ENCODE measurements at places on chromosomes 2 and 18.
A peak's percentile ranks its signal among the peaks of the same experiment; 100 is the strongest.

DNA sequence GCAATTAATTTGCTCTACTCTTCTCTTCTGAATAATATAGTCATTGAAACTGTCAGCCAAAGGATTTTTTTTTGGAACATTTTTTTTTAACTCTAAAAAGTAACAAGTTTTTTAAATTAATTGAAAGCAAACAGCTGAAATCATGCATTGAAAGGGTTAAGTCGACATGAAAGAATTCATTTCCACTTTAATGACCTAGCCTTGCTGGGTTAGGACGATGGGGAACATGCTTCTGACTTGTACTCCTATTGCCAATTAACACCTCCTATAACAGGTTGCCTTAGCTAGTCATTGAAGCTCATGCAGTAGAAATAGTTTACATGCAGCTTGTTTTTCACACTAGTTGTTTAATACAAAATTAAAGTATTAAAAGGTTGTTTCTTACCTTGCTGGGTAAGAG is 47.8 kb downstream of the PSMD14 start:
- DNase-seq = no peak

- DNase-seq = no peak
Observed at GRCh38 chr2:200616656-200617055, 30.8 kb downstream of the AOX1 start.

GRCh38 chr2:118062048-118062447 is 26.2 kb upstream of the INSIG2 start:
- no peak for DNase-seq

DNA sequence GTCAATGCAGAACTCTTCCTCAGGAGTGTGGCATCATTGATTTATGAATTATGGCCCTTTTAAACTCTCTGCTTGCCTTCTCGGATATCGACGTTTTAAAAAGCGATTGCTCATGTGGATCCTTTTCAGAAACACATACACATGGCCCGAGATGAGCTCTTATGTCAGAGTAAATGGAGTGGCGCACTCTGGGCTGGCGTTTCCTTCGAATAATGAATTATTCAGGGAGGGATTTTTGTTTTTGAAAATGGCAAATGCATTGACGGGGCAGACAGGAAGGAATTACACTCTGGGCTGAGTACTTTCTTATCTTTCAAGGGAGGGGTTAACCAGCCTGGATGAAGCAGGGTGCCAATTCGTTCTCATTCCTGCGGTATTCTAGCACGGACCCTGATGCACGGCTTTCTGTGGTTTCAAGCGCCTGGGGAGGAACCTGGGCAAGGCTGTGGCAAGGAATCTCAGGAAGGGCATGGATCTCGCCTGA is 142.7 kb downstream of the PRKCE start:
- no peak for DNase-seq

GRCh38 chr2:170743530-170744239 is 26.5 kb upstream of the ERICH2 start:
- DNase-seq = no peak

- DNase-seq = no peak
Observed at GRCh38 chr2:102967451-102967850, 205.6 kb downstream of the TMEM182 start.

DNA sequence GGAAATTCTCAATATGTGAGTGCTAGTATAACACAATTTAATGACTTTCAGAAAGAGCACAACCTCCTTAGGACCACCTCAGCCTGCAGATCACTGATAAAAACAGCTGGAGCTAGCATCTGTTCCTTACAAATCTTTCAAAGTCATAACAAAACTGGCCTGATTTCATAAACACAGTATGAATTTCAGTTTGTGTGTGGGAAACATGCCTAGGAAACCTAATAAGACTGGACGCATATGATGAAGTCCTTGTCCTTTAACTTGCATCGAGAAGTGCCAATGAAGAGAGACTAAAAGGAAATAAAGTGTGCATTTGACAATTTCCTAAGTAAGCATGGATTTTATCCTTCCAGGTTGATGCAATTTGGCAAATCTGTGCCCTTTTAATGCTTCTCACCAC is 74.1 kb upstream of the KLHL14 start:
- DNase-seq = no peak

GRCh38 chr2:234245945-234246344 is 195.4 kb downstream of the SPP2 start:
- DNase-seq = no peak

DNA sequence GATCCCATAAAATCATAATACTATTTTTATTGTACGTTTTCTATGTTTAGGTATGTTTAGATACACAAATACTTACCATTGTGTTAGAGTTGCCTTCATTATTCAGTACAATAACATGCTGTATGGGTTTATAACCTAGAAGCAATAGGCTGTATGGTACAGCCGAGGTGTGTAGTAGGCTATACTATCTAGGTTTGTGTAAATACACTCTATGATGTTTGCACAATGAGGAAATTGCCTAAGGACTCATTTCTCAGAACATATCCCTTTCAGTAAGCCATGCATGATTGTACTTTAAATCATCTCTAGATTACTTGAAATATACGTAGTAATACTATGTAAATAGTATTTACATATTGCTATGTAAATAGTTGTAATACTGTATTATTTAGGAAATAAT is 156.7 kb downstream of the CDCA7 start:
- DNase-seq = no peak

GRCh38 chr2:149894226-149894625 is 306.7 kb upstream of the MMADHC start:
- no peak for DNase-seq

DNA sequence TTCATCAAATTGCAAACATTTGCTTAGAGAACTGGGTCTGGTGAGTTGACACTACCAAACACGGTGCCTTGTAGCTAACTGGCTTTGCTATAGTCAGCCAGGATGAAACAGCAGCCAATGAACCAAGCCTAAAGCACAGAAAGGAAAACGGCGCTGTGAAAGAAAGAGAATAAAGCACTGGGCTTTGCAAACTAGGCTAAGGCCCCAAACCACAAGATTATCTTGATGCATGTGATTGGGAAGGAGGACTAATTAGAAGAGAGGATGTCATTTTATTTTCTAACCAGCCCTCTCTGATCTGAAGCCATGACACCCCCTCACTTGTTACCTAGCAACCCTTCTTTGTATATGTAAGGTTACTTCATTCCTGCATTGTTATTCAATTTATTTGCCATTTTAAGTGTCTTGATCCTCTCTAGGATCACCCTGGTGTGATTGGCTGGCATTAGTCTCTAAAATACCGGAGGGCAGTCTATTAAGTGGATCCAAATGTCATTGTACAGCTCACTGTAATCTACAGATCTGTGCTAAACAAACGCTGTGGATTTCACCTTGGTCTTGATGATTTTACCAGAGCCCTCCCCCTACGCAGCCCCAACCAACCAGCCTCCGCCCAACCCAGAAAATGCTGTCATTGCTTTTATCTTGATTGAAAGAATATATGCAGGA is 395.4 kb upstream of the ACVR2A start:
- no peak for DNase-seq

- no peak for DNase-seq
Observed at GRCh38 chr2:235573331-235574221, 79.7 kb downstream of the AGAP1 start.

DNA sequence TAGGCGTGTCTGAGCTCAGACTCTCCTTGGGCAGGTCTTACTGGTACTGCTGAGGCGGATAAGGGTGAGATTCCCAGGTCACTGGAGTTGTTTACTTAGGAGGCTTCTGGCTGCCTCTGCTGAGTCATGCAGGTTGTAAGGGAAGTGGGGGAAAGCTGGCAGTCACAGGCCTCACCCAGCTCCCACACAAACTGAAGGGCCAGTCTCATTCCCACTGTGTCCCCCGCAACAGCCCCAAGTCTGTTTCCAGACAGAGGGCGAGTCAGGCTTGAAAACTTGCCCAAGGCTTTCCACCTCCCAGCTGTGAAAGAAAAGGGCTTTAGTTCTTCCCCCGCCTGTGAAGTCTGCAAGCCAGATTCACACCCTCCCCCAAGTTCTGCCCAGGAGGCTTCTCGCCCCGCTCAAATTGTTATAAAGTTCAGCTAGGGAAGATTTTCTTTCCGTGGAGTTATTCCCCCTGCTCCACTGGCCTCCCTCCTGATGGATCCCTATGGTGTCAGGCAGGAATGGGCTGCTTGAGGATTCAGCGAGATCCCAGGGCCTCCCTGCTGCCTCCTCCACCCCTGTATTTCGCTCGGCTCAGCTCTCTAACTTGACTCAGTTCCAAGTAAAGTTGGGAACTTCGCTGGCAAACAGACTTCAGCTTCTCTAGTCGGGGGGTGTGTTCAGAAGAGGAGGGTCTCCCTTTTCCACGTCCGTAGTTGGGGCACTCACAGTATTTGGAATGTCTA is 248.6 kb downstream of the NR4A2 start:
- no peak for DNase-seq

DNA sequence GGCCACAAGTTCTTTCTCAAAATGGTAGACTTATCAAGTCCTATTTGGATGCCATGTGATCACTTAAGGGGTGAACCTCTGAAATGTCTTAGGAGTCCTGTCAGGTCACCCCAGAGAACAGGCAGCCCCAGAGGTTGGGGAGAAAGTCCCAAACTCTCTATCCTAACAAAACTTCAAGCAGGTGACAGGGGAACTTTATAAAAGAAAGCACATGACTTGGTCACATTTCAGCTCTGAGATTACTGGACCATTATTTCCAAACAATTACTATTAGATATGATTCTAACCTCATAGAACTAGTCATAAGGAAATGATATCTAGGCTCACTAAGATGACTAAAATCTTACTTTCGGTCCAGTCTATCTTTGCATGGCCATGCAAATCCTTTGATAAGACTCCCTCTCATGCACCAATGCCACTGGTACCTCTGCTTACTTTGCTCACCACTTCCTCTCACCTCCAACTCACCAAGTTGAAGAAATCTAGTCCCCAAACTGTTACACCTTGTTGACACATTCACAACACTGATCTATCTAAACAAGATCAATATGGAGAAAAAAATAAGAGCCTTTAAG is 107.0 kb downstream of the GALNT14 start:
- DNase-seq = peak; percentile 18

DNA sequence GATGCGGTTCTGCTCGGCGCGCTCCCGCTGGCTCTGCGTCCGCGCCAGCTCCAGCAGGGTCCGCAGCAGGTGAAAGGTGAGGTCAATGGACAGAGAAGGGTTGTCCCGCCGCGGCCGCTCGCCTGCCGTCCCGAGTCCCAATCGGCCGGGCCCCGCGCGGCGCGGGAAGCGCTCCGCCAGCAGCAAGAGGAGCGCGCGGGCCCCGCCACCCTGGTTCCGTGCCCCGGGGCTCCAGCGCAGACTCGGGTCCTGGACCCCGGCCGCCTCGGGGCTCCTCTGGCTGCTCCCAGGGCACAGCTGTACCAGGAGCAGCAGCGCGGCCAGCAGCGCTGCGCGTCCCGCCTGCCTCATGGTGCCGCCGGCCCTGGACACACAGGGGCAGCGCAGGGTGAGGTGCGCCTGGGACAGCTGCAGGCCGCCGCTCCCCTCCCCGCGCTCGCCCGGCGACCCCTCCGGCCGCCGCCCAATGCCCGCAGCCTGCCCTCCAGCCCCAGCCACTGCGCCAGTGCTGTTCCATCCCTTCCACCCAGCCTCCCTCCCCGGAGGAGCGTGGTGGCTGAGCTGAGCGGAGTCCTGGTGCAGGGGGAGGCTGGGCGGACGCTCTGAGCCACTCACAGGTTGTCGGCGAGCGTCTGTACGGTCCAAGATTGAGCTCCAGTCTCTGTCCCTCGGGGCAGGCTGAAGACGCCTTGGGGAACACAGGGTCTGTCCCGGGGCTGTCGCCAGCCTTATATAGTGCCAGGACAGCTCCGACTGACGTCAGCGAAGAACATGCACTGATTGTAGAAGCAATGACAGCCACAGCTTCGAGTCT is 493 bp downstream of the UCN start:
- DNase-seq = no peak

- DNase-seq = no peak
Observed at GRCh38 chr18:25253136-25253535, 98.8 kb downstream of the ZNF521 start.

DNA sequence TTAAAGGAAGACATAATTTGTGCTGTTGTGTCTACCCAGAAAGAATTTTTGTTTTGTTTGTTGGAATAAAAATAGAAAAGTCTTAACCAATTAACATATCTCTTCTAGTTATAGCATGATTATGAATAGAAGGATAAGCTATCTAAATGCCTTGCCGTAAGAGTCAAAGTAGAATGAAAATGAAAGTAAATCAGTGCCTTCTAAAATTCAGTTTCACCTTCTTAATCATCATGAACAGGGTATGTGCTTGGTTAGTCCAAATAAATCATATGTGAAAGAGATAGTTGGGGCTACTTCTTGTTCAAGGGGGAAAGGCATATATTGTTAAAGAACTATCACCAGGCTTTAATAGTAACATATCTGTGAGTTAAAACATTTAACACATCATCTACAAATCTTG is 91.5 kb downstream of the GULP1 start:
- no peak for DNase-seq

DNA sequence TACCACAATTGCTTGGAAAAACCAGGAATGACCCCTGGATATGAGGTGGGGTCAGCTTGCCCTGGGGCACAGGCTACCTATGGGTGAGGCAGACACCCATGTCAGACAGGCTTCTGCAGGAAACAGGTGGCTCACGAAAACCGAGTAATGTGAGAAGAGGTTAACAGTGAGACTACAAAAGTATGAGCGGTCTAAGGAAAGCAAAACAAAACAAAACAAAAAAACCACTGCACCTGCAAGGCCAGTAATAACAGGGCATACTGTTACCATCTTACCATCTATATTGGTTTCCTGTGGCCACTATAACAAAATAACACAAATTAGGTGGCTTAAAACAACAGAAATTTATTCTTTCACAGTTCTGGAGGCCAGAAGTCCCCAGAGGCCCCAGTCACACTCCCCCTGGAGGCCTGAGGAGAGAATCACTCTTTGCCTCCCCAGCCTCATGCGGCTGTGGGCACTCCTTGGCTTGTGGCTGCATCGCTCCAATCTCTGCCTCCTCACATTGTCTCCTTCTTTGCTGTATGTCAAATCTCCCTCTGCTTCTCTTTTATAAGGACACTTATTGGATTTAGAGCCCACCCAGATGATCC is 86.6 kb upstream of the EPC2 start:
- DNase-seq = no peak

DNA sequence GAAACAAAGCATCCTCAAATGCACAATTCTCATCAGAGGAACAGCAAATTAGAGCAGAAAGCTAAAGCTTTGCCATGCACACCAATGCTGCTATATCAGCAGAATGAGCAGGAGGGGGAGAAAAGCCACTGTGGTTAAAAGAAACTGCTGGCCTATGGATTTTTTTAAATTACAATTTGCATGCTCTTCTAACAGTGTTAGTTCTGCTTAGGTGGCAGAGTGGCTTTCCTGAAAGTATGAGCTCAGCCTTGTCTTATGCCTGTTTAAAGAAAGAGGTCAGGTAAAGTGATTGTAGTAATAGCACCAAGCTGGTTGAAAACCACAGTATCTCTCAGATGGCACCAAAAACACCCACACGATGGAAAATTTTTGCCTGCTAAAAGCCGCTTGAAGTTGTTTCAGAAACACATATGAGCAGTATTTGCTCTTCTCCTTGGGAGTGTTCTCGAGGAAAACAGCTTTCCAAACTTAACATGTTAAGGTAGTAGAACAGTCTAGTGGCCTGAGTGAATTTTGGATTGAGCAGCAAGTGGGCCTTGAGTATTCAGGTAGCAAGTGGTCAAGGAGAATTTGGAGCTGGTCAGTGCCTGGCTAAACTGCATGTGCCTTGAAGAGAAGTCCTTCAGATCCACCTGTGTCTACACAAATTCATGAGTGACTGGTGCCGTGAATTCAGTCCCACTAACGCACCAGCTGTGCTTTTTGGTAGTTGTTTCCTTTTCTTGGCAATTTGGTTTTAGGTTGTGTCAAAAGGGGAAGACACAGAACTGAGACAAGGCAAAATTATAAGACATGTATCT is 19.6 kb upstream of the NDUFV2 start:
- peak; percentile 26 for DNase-seq
